WTC11 (cell line): ENCODE measurements at places on chromosomes 11 and 22. TPM values are rescaled to one million over a fixed set of nuclear protein-coding genes. Genes with fewer than 3 reads are reported as not detected.

The TLCD5 gene
- total RNA-seq, result 8.2 to 10.2 TPM (median 8.3 TPM) in 3 replicates

The ADORA2A gene
- total RNA-seq, result 7.0 to 8.1 TPM (median 7.6 TPM) in 3 replicates

The FLRT1 gene
- 0.14 to 0.20 TPM (median 0.16 TPM) in 3 replicates for total RNA-seq

The MYEOV gene
- 1.1 to 1.4 TPM (median 1.1 TPM) in 3 replicates for total RNA-seq

The HTR3B gene
- not detected in 3 replicates for total RNA-seq

The KRTAP5-11 gene
- total RNA-seq, result not detected in 3 replicates

The TSKU gene
- 24.0 to 30.3 TPM (median 24.4 TPM) in 3 replicates for total RNA-seq

The SLC37A2 gene
- 1.3 to 2.2 TPM (median 2.1 TPM) in 3 replicates for total RNA-seq

The NAALAD2 gene
- 3.7 to 6.0 TPM (median 5.5 TPM) in 3 replicates for total RNA-seq

GRCh38 chr11:44674809-44675208 lies 52.0 kb upstream of the TSPAN18 start:
- peaks cover 34% of the 10 kb centered on the region for H3K4me1 ChIP-seq
- H3K27me3 ChIP-seq, result no peaks in the 10 kb centered on the region
- H3K36me3 ChIP-seq, result peaks cover 15% of the 10 kb centered on the region
- no peak overlapping the region for H3K27ac ChIP-seq

GRCh38 chr11:124119103-124119502 lies 3.9 kb downstream of the VWA5A start:
- H3K27me3 ChIP-seq, result no peaks in the 10 kb centered on the region
- H3K36me3 ChIP-seq, result peaks cover 54% of the 10 kb centered on the region
- H3K4me3 ChIP-seq, result no peak overlapping the region
- DNase-seq, result no peak

DNA sequence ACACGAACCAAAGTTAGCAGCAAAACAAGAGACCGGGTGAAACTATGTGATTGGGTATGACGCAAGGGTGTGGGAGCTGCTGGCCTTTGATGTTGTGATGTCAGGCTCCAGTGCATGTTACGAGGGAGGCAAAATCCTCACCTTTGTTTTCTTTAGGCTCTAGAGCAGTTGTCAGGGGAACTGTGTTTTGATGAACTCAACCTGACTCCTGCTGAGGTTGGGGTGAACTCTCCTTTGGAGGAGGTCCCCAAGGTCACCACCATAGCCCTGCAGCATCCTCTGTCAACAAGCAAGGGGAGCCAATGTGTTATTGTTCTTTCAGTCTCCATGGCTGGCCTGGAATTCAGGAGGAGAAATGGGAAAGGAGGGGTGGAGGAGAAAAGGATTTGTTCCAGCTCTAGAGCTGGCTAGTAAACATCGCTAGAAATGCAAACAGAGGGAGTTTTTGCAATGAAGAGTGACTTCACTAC lies 33.8 kb downstream of the RASSF10 start:
- no peaks in the 10 kb centered on the region for H3K36me3 ChIP-seq
- no peak overlapping the region for H3K4me3 ChIP-seq
- no peak for DNase-seq

DNA sequence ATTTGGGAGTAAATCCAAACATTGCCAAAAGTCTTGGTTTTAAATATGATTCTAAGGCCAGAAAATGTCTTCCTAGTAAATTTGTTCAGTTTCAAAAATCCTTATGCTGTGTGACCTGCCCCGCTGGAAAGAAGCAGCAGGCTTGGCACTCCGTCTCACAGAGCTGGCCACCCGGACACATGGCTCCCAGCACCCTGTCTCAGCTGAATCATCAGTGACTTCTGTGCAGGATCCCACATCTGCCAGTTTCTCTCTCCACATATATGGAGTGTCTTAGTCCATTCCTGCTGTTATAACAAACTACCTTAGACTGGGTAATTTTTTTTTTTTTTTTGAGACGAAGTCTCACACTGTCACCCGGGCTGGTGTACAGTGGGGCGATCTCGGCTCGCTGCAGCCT lies 356.7 kb downstream of the TBC1D22A start:
- H3K27me3 ChIP-seq, result no peaks in the 10 kb centered on the region
- H3K4me3 ChIP-seq, result no peak overlapping the region
- no peak overlapping the region for H3K27ac ChIP-seq
- no peak for DNase-seq
- no peaks in the 10 kb centered on the region for H3K36me3 ChIP-seq

DNA sequence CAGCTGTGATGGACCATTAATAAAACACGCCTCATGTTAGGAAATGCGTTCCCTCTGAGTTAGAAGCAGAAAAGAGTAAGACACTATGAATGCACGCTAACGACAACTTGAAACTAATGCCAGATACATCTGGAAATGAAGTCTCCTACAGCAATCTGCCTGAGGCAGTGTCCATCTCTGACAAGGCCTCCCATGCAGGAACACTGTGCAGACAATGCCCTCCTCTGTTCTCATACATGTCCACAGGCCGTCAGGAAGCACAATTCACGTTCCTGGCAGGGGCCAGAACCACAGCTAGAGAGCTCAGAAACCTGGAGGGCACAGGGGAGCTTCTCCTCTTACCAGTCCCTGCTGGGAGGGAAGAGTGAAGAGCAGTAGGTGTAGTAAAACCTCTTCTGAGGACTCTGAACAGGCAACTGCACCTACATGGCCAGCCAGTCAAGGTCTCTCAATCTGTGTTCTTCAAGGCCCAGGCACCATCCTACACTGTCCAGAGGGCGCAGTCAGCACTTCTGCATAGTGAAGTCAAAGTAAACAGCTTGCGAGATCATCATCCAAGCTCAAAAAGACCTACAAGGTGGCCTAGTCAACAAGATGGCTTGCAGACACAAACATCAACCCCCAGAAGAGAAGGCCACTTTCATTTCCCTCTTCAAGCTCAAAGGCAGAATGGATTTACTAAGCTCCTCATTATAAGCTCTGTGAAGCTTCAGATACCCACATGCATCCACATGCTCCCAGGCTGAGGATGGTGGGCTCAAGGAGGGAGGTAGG lies 41.5 kb upstream of the CYP2D6 start:
- no peak overlapping the region for H3K4me3 ChIP-seq
- DNase-seq, result no peak
- H3K27me3 ChIP-seq, result no peaks in the 10 kb centered on the region
- H3K36me3 ChIP-seq, result peaks cover 8% of the 10 kb centered on the region
- peaks cover 35% of the 10 kb centered on the region for H3K4me1 ChIP-seq
- H3K27ac ChIP-seq, result peak overlapping the region; percentile 40

DNA sequence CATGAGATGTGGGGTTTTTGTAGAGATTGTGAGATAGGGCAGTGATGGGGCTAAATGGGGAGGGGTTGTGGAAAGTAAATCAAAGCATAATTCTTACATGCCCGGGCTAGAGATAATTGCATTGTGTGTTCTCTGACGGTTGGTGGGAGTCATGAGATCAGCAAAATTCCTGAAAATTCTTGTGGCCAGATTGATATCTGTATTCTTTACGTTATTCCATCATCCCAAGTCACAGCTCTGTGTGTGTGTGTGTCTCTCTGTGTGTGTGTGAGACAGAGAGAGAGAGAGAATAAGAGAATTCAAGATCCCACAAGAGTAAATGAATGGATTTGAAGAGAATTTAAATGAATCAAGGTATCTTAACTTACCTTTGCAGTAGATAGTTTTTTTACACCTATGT lies 138.6 kb upstream of the ARHGAP20 start:
- H3K4me1 ChIP-seq, result no peaks in the 10 kb centered on the region
- DNase-seq, result no peak
- H3K27ac ChIP-seq, result no peak overlapping the region
- H3K4me3 ChIP-seq, result no peak overlapping the region
- H3K27me3 ChIP-seq, result no peaks in the 10 kb centered on the region

DNA sequence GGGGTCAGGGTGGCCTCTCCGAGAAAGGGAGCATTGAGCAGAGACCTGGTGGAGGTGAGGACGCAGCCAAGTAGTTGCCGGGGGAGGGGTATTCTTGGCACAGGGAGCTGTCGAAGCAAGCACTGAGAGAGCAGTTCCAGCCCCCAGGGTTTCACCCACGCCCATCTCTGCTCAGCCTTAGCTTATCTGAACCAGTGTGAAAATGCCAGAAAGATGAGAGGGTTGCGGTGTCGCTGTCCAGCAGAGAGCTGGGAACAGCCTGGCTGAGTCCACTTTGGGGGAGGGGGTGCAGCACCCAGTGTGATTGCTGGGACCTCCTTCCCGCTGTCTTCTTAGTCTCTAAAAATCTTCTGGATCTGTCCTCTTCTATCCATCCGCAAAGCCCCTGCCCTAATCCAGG lies 123.3 kb upstream of the TBCEL start:
- DNase-seq, result no peak
- H3K4me1 ChIP-seq, result peaks cover 9% of the 10 kb centered on the region
- peaks cover 2% of the 10 kb centered on the region; the same call in 1 of the 2 replicates for H3K27me3 ChIP-seq
- no peak overlapping the region for H3K4me3 ChIP-seq
- no peak overlapping the region for H3K27ac ChIP-seq

- no peak overlapping the region for H3K27ac ChIP-seq
- DNase-seq, result no peak
- H3K36me3 ChIP-seq, result no peaks in the 10 kb centered on the region; the same call in 1 of the 2 replicates
- H3K4me1 ChIP-seq, result peaks cover 15% of the 10 kb centered on the region
- peaks cover 14% of the 10 kb centered on the region for H3K27me3 ChIP-seq
- H3K4me3 ChIP-seq, result no peak overlapping the region
These were observed 47.4 kb upstream of the SEPTIN5 start for GRCh38 chr22:19666673-19667593.

GRCh38 chr11:118174006-118174567 lies 2.4 kb downstream of the SCN2B start:
- DNase-seq, result no peak
- no peaks in the 10 kb centered on the region for H3K36me3 ChIP-seq
- H3K4me1 ChIP-seq, result peaks cover 44% of the 10 kb centered on the region
- no peak overlapping the region for H3K4me3 ChIP-seq
- no peak overlapping the region for H3K27ac ChIP-seq

- no peak overlapping the region for H3K4me3 ChIP-seq
- H3K27me3 ChIP-seq, result no peaks in the 10 kb centered on the region
- no peaks in the 10 kb centered on the region for H3K36me3 ChIP-seq
- H3K4me1 ChIP-seq, result peaks cover 4% of the 10 kb centered on the region
- H3K27ac ChIP-seq, result no peak overlapping the region
These were observed 200.9 kb downstream of the SOX6 start for GRCh38 chr11:16155448-16155847.

DNA sequence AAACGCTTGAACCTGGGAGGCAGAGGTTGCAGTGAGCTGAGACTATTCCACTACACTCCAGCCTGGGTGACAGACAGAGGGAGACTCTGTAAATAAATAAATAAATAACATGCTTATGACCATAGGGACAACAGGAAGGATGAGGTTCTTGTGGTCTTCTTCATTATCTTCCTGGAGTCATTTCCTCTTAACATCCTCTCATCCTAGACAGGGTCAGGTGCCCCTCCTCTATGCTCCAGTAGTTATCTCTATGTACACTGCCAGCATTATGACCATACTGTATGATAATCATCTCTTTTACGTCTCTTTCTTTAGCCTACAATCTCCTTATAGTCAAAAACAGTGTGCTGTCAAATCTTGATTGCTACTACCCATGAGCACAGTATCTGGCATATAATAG lies 17.7 kb downstream of the RAB30 start:
- no peak overlapping the region for H3K27ac ChIP-seq
- DNase-seq, result no peak
- no peaks in the 10 kb centered on the region for H3K36me3 ChIP-seq
- no peak overlapping the region for H3K4me3 ChIP-seq
- H3K27me3 ChIP-seq, result no peaks in the 10 kb centered on the region

GRCh38 chr22:49449377-49449776 lies 378.3 kb downstream of the BRD1 start:
- H3K4me1 ChIP-seq, result peaks cover 38% of the 10 kb centered on the region
- H3K36me3 ChIP-seq, result no peaks in the 10 kb centered on the region
- no peak for DNase-seq
- peak overlapping the region; percentile 46 for H3K27ac ChIP-seq
- H3K4me3 ChIP-seq, result peak overlapping the region; percentile 60

- H3K4me1 ChIP-seq, result peaks cover 19% of the 10 kb centered on the region
- no peak overlapping the region for H3K4me3 ChIP-seq
- H3K27ac ChIP-seq, result no peak overlapping the region
These were observed 3.0 kb upstream of the GTSE1 start for GRCh38 chr22:46293577-46294260.

DNA sequence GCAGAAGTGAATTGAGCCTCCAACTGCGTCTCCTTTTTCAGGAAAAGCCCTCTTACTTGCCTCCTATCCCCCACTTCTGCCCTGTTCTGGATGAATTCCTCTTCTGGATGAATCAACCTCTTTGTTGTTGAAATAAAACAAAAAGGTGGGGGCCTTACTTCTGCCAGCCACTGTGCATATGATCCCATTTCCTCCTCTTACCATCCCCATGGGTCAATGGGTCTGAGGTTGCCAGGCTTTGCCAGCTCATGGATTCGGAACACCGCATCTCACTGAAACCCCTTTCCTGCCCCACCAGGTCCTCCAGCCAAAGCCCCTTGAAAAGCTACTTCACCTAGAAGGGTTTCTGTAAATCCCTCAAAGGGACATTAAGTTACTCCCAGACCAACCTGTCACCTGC lies 3.7 kb upstream of the CHST1 start:
- H3K4me1 ChIP-seq, result peaks cover 8% of the 10 kb centered on the region; the same call in 1 of the 2 replicates
- DNase-seq, result no peak
- H3K27me3 ChIP-seq, result peaks cover 32% of the 10 kb centered on the region
- H3K27ac ChIP-seq, result no peak overlapping the region

- H3K4me1 ChIP-seq, result no peaks in the 10 kb centered on the region
- H3K36me3 ChIP-seq, result no peaks in the 10 kb centered on the region
- H3K27ac ChIP-seq, result no peak overlapping the region; the same call in 1 of the 2 replicates
- peaks cover 32% of the 10 kb centered on the region for H3K27me3 ChIP-seq
- H3K4me3 ChIP-seq, result no peak overlapping the region
These were observed 7.2 kb downstream of the PIWIL4 start for GRCh38 chr11:94574193-94574961.

DNA sequence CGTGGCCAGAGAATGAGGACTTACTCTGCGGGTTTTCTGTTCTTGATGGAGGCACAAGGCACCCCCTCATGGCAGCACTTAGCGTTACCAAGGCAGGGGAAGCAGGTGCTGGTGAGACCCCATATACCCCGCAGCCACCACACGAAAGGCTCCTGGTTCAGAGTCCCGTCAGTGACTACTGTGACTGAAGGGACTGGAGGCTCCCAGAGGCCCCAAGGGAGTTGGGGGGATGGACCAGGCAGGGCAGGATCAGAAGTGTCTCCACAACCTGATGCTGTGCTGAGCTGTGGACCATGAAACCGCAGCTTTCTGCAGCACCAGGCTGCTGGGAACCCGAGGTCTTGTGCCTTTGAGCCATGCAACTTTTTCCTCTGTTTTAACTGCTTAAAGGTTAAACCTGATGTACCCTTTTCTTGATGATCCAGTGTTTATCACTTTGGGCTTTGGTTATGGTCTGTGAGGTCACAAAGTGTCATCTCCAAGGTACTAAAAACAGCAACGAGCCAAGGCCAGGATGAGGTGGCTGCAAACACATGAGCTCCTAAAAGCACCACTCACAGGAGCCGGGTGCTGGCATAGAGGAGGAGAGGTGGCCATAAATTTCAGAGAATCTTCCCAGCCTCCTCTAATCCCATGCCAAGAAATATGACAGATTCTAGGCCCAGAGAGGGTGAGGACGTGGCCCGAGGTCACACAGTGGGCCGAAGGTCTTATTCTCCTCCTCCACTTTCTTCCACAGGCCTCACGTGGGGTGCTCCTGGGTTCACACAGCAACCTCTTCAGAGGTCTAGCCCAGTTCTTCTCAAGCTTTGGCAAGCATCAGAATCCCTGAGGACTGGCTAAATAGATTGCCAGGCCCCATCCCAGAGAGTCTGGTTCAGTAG lies 4.2 kb upstream of the LRRC32 start:
- peaks cover 13% of the 10 kb centered on the region for H3K27me3 ChIP-seq
- H3K36me3 ChIP-seq, result no peaks in the 10 kb centered on the region
- DNase-seq, result peak; percentile 41
- H3K4me1 ChIP-seq, result peaks cover 4% of the 10 kb centered on the region; the same call in 1 of the 2 replicates
- no peak overlapping the region for H3K27ac ChIP-seq
- H3K4me3 ChIP-seq, result no peak overlapping the region
